ENCODE measurements at places on chromosomes 16 and 17. TPM values are rescaled to one million over a fixed set of nuclear protein-coding genes. Genes with fewer than 3 reads are reported as not detected.

KRTAP16-1 gene
- total RNA-seq: not detected

DNAI2 gene
- not detected for total RNA-seq

SLFN12L gene
- 0.39 TPM for total RNA-seq

PRSS21 gene
- 1.3 TPM for total RNA-seq

SOX9 gene
- 52.3 TPM for total RNA-seq

ZNF785 gene
- 11.8 TPM for total RNA-seq

SOX8 gene
- 5.0 TPM for total RNA-seq

SMTNL2 gene
- total RNA-seq: 0.64 TPM

C16orf74 gene
- total RNA-seq: 11.7 TPM

ASGR1 gene
- total RNA-seq: 2.3 TPM

ZFPM1 gene
- total RNA-seq: 9.3 TPM

IL17C gene
- total RNA-seq: not detected

ZC3H7A gene
- 49.6 TPM for total RNA-seq

ACSM2A gene
- not detected for total RNA-seq

ADAD2 gene
- total RNA-seq: not detected

PLEKHG4 gene
- 20.2 TPM for total RNA-seq

TBC1D3K gene
- total RNA-seq: not detected

PRSS8 gene
- 46.3 TPM for total RNA-seq

CCL8 gene
- not detected for total RNA-seq

TNRC6C gene
- total RNA-seq: 14.5 TPM

NME4 gene
- 29.9 TPM for total RNA-seq

SLC52A1 gene
- total RNA-seq: 6.3 TPM

ATP1B2 gene
- 0.76 TPM for total RNA-seq

TELO2 gene
- total RNA-seq: 36.6 TPM

CDH3 gene
- 80.1 TPM for total RNA-seq

SOST gene
- not detected for total RNA-seq

PRR35 gene
- not detected for total RNA-seq

KRTAP4-3 gene
- 35.4 TPM for total RNA-seq

KRTAP17-1 gene
- total RNA-seq: 8.0 TPM

PNMT gene
- total RNA-seq: 1.6 TPM

CASKIN1 gene
- 1.5 TPM for total RNA-seq

SLC38A8 gene
- total RNA-seq: not detected

FGF11 gene
- 10.3 TPM for total RNA-seq

KRTAP4-9 gene
- total RNA-seq: 10.1 TPM

CCL17 gene
- total RNA-seq: not detected

All from suprapubic skin (tissue), 4 donors.